ENCODE measurements at places on chromosomes 3 and 15.

DNA sequence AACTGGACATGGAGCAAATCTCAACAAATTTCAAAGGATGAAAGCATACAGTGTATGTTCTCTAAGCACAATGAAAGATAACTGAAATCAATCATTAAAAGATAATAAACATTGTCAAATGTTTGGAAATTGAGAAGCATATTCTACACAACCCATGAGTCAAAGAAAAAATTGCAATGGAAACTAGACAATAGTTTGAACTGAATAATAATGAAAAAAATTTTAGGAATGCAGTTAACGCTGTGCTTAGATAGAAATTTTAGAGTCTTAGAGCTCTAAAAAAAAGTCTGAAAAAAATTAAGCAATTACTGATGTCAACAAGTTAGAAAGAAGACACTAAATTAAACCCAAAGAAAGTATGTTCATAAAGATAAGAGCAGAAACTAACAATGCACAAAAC lies 15.5 kb downstream of the RABL3 start:
- DNase-seq: no peak

GRCh38 chr3:184354121-184354728 lies 7.2 kb downstream of the CLCN2 start:
- peak; percentile 59 for DNase-seq

GRCh38 chr3:64619216-64619615 lies 68.6 kb downstream of the ADAMTS9 start:
- DNase-seq: no peak

DNA sequence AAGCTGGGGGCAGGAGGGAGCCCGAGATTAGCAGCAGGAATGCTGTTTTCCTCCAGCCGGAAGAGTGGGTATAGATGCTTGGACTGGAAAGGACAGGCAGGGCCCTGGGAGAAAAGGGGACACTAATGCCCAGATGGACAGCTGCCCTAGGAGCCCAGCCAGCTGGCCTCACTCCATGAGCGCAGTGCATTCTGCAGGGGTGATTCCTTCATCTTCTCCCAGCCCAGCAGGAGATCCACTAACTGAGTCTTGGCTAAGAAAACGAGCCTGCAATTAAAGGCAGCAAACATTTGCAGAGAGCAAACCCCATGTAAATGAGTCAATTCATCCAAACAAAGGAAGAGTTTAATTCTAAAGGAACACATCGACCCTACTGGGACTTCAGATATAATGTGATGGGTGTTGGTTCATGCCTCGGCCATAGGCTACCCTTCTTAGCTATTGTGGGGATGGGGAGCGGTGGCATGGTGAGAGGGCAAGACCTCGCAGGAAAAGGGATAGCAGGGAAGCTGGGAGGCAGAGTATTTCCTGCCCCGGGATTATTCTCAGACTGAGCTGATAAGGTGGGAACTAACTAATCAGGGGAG lies 13.3 kb upstream of the MINAR1 start:
- no peak for DNase-seq

- no peak for DNase-seq
Measured at GRCh38 chr3:128100161-128100560, 23.5 kb downstream of the RUVBL1 start.

GRCh38 chr3:45960289-45960688 lies 17.0 kb downstream of the CXCR6 start:
- DNase-seq: no peak

DNA sequence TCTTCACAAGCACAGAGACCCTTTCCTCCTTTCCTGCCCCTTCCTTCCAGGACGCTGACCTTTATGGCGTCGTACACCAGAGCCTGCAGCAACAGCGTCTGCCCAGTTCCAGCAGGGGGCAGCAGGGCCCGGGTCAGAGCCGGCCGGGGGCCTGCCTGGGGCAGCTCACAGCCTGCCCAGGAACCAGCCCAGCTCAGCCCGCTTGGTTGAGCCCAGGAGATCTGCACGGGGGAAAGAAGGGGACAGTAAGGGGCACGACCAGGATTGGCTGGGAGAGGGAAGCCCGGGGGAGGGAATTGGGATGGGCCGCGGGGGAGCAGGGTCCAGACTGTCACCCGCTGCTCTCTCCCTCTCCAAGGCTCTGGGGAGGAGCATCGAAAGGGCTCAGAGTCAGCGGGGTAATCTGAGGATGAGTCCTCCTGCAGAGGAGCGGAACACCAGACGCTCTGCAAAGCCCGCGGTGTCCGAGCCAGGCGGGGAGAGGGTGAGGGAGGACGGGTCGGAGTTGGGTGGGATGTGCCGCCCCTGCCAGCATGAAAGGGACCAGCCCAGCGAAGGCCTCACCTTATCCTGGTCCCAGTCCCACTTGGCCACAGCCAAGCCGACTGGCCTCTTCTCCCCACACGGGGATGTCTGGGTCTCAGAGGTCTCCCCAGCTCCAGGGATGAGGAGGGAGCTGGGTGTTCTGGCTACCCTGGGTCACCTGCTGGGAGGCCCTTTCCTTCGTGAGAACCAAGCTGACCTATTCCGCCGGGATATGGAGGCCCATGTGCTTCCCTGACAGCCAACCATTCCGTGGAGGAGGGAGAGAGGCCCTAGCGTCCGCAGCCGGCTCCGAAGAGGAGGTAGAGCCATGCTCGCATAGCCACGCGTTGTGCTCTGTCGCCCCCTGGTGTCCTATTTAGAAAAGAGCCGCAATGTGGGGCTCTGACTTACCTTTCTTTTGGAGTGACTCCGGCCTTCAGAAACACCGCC lies 7.4 kb upstream of the IGDCC3 start:
- peak; percentile 68 for DNase-seq
